RWPE2 (cell line): ENCODE measurements at places on chromosomes 6 and 20.

DNA sequence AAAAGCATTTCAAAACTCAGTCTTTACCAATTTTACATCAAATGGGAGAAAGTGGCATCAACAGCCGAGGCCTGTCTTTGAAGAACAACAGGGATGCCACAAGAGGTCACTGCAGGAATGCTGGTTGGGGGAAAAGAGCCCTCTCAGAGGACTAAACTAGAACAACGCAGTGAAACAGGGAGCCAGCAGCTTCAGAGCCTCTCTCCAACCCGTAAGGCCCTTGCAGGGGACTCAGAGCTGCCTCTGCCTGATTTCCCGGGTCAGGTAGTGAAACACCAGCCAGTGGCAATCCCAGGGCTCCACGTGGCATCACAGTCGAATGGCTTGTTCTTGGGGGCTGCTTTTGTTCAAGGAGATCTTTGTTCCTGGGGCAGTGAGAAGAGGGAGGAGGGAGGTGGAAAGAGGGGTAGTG, 55.0 kb upstream of the KCNK16 start:
- no peak for DNase-seq

- DNase-seq: no peak
Observed at GRCh38 chr6:149044528-149044927, 273.0 kb upstream of the TAB2 start.

DNA sequence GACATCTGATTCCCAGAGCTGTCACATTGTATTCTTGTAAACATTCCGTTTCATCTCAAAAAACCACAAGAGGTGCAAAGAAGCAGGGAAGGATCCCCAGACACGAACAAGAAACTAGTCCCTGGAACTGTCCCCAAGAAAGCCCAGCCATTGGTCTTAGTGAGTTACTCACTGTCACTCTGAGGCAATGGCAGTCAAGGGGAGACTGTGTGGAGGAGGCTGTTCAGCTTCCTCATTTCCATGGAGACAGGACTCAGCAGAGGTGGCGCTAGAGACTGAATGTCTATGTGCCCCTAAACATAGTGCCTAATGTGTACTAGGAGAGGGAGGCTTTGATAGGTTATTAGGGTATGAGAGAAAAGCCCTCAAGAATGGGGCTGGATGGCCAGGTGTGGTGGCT, 11.1 kb downstream of the ULBP1 start:
- no peak for DNase-seq

DNA sequence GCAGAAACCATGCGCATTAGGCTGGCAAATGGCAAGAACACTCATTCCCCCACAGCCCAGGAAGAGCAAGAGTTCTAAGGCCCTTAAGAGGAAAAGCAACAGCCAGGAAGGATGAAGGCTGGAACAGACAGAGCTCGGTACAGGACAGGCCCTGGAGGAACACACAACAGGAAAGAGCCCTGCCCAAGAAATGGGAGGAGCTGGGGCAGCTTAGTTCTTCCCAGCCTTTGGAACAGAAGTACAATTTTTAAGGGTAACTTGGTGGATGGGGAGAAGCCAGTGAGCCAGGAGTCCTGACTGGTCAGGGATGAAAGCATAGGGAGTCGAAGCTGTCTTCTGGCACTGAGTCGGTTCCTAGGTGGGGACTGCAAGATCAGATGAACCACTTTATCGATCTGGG, 32.4 kb downstream of the OR2B2 start:
- DNase-seq: no peak

- peak; percentile 66 for DNase-seq
Observed at GRCh38 chr20:61299618-61300017, 47.6 kb downstream of the CDH4 start.

GRCh38 chr20:53916173-53916512, 154.3 kb downstream of the BCAS1 start:
- DNase-seq: no peak

GRCh38 chr20:9375221-9375681, 139.1 kb upstream of the LAMP5 start:
- DNase-seq: no peak

- peak; percentile 46 for DNase-seq
Observed at GRCh38 chr6:142112451-142113061, 20.2 kb upstream of the GJE1 start.

DNA sequence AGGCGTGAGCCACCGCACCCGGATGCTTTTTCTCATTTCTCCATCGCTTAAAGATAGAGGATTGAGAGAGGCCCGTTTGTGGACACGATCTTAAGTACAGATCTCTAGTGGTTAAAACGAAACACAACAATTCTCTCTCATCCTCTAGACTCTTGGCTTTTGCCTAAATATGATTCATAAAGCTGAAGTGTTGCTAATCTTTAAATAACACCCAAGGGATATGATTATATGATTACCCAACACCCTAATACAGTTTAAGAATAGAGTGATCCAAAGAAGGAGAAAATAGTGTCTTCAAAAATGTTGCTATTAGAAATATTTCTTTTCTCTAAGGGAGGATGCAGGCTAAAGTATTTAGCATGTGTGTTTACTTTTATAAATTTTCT, 50.4 kb downstream of the MTHFD1L start:
- no peak for DNase-seq
